ENCODE measurements at places on chromosomes 4 and X.

- DNase-seq = no peak
Measured at GRCh38 chr4:149345424-149345823, 470.2 kb downstream of the IQCM start.

DNA sequence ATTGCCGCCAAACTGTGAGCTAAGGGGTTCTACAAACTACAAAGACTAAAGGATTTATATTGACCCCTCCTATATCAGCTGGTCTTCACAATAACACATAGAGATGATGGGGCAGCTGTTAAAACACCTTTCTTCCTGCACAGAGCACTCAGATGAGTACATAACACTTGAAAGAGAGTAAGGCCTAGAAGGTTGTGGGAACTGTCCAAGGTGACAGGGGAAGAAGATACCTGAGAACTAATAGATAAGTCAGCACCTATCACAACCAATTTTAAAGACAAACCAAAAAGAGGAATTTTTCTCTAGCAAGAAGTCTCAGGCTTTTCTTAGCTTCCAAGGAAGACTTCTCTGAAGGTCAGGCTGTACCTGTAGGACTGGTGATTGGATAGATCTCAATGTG lies 19.1 kb upstream of the CXCL6 start:
- no peak for DNase-seq

- no peak for DNase-seq
Measured at GRCh38 chrX:131816551-131817136, 206.5 kb upstream of the STK26 start.

DNA sequence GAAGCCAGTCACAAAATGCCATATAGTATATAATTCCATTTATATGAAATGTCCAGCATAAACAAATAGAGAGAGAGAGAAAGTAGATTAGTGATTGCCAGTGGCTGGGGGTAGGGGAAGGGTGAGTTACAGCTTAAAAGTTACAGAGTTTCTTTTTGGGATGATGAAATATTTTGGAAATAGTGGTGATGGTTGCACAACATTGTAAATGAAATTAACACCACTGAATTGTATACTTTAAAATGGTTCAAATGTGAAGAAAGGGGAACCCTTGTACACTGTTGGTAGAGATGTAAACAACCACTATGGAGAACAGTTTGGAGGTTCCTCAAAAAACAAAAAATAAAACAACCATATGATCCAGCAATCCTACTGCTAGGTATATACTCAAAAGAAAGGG lies 131.2 kb upstream of the GPC4 start:
- DNase-seq = no peak

GRCh38 chr4:7993671-7994070 lies 54.0 kb upstream of the AFAP1 start:
- no peak for DNase-seq

DNA sequence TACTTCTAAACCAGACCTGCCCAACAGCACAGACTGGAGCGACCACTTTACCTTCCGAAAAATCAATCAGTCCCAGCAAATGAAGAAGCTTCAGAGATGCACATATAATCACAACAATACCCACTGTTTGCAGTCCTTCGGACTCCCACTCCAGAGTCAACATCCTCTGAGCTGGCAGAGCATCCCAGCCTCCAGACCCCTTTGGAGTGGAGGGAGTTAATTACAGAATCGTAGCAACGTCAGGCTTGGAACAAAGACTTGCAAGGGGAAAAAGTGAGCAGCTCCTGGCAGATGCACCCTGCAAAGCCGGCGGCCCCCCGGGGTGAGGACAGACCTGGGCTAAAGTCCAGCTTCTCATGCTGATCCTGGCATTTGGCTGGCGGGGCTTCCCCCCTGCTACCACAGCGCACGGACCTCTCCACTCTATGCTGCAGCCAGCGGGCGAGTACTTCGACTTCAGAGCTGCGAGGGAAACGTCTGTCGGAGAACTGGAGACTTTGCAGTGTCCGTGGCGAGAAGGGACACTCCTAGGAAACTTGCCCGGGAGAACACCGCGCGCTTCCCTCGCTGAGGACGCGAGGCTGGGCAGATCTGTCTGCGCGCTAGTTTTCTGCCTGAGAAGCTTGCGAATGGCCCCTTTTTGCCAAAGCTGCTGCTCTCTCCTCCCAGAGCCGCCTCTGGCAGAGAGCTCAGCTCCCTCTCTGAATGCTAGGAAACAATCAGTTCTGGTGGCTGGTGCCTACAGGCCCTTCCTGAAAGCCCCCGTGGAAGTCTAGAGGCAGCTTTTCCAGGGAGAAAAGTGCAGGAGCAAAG lies 283.7 kb downstream of the PACRGL start:
- DNase-seq = no peak

DNA sequence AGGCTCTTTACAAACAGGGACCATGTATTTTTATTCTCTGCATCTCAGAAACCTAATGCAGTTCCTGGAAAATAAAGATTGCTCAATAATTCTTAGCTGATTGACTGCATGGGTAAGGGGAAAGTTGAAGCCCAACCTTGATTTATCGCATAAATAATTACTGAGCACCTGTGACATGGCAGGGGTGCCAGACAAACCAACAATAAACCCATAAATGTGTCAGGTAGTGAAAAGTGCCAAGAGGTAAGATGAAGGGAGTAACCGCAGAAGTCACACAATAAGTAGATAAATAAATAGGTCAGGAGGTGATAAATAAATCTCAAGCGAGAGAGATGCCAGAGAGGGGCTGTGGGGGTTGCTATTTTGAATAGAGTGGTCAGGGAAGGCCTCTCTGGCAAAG lies 20.1 kb upstream of the AP1S2 start:
- no peak for DNase-seq

- DNase-seq = no peak
Measured at GRCh38 chrX:126164689-126165400, 1.2 kb downstream of the DCAF12L2 start.

- DNase-seq = no peak
Measured at GRCh38 chr4:71006203-71006907, 12.9 kb downstream of the DCK start.

GRCh38 chr4:100949350-100949935 lies 397.9 kb downstream of the PPP3CA start:
- DNase-seq = peak; percentile 2

DNA sequence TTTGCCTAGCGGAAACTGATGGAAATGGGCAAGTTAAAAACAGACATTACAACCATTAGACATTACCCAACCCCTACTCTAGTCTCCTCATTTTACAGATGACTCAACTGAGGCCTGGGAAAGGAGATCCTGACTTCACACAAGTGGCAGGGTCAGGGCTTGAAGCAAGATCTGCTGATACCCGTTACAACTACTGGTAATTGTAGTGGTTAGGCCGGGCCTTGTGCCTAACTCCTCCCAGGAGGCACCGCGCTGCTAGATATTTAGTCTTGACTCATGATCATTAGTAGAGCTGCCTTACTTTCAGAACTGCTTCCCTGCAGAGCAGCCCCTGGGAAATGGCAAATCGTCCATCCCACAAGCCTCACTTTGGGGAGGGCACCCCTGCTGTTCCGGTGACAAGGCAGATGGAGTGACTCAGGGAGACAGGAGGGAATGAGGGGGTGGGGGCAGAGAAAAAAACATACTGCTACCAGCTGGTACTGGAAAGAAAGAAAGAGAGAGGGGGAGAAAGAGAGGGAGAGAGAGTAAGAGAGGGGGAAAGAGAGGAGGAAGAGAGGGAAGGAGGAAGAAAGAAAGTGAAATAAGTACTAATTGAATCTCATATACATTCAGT lies 12.2 kb downstream of the ARHGEF6 start:
- peak; percentile 84 for DNase-seq

- DNase-seq = no peak
Measured at GRCh38 chr4:97317671-97318070, 825.6 kb downstream of the STPG2 start.

DNA sequence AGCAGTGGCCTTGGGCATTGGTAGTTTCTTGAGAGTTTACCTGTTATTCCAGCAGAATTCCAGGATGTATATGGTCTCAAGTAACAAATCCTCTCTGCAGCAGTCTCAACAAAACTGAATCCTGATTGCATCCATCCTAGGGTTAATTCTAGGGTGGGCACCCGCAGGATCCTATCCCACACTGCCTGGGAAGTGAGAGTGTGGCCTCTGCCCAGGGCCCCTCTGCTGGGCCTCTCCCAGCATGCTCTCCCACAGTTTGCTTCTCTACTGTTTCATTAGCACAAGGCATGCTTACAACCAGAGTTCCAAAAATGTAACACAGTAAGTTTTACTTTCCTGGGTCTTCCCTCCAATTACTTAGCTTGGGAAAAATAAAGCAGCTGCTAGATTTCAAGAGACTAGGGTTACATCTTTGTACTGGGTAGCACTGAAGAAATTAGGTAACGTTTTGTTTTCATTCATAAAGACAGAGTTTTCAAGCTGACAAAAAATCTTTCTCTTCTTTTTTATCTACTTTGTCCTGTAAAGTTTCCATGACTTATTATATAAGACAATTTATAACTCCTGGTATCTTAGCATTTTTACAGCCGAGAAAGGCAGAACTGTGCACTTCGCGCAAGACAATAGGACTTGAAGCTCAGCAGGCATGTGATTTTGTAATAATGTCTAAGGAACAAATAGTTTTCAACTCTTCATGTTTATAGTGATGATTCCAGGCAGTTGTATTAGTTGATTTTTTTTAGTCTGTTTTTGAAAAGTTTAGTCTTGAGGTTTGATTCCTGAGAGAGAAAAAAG lies 131.2 kb upstream of the PCDH18 start:
- DNase-seq = no peak

GRCh38 chr4:102076622-102077021 lies 268.7 kb downstream of the SLC39A8 start:
- DNase-seq = no peak

GRCh38 chr4:55721651-55722050 lies 85.6 kb upstream of the NMU start:
- DNase-seq = no peak

DNA sequence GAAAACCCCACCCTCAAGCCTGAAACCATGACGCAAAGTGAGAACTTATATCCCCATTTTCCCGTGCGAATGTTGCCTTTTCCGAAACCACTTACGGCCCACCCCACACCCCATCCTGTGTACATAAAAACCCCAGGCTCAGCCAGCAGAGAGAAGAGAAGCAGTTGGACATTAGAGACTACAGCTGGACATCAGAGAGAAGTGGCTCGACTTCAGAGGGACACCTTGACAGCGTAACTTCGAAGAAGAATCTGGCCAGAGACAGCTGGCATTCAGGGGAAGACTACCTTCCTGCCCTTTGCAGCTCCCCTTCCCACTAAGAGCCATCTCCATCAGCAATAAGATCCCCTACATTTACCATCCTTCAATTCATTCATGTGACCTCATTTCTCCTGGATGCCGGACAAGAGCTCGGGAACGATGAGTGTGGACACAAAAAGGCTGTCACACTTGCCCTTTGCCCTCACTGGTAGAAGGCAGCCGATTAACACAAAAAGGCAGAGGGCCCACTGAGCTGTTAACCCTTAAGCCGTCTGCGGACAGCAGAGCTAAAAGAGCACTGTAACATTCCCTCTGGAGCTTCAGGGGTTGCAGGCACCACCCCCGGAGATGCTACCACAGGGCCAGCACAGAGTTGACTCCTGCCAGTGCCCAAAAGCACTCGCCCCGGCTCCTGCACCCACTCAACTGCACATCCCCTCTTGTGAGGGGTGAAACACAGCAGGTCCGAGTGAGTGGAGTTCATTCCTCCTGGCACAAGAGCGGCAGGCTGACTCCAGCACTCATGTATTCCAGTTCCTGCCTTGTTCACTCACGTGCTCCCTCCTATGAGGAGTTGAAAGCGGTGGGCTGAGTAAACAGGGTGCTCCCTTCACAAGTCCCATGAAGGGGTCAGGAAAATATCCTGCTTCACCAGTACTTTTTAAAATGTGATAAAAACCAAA lies 7.5 kb downstream of the CHM start:
- no peak for DNase-seq

- peak; percentile 79 for DNase-seq
Measured at GRCh38 chr4:84814094-84814750, 152.3 kb downstream of the WDFY3 start.

DNA sequence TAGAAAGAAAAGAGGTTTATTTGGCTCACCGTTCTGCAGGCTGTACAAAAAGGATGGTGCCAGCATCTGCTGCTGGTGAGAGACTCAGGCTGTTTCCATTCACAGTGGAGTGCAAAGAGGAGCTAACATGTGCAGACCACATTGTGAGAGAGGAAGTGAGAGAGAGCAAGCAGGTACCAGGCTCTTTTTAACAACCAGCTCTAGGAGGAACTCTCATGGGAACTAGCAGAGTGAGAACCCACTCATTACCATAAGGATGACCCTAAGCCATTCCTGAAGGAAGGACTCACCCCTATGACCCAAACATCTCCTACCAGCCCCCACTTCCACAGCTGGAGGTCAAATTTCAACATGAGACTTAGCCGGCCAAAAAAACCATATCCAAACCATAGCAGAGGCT lies 158.6 kb upstream of the ADGRL3 start:
- no peak for DNase-seq

- no peak for DNase-seq
Measured at GRCh38 chr4:36241771-36242170, 2.5 kb downstream of the ARAP2 start.

DNA sequence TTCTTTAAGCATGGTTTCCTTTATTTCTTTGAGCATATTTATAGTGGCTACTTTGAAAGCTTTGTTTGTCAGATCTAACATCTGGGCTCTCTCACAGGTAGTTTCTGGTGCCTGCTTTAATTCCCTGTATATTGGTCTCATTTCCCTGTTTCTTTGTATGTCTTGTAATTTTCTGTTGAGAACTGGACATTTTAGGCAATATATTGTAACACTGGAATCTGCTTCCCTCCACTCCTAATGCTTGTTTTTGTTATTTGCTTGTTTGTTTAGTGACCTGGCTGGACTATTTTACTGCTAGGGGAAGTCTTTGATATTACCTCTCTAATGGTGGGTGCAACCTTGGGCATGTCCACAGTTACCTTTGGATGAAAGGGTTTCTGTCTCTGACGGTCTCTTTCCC lies 25.0 kb downstream of the BMPR1B start:
- no peak for DNase-seq

DNA sequence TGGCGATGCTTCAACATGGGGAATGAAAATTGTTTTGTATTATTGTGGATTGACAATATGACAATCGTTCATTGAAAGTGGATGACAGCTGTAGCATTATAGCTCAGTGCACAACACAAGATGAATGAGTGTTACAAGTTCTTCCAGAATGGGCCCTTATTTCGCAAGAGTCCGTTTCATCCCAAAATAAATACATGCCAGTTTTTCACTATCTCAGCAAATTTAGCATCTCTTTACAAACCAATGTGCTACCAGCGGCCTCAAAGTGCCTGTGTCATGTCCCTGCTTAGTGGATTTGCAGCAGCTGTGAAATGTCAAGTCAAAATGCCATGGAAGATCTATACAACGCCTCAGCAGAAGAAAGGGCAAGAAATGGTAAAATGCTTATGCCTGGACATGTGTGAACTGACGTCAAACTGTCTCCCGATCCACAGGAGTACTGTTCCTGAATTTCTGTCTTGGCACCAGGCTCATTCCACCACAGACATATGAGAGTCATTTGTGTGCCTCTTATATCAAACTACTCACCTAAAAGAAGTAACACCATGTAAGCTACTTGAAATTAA lies 109.6 kb downstream of the MAML3 start:
- no peak for DNase-seq

GRCh38 chrX:3518870-3519269 lies 172.4 kb upstream of the MXRA5 start:
- peak; percentile 93 for DNase-seq

- peak; percentile 19 for DNase-seq
Measured at GRCh38 chr4:107654694-107655093, 65.3 kb downstream of the PAPSS1 start.

All from fibroblast of skin of abdomen (primary cell).